ENCODE measurements at places on chromosomes 5 and 9.

DNA sequence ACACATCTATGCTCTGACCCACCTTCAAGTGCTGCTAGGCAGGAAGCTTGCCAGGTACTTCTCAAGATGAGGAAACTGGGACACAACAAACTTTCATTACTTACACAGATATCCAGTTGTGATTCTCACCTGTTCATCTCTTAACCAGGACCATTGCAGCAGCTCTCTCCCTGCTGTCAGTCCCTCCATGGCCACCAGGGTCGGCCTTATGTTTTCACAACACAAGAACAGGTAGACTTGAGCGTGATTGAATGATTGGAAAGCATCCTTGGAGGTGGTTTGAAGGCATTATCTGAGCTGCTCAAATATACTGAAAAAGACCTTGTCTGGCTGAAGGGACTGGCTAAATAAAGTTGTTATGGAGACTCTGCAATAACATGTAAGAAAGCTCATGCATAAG, 94.4 kb downstream of the MTREX start:
- no peak for DNase-seq

- DNase-seq: no peak
Measured at GRCh38 chr5:158223054-158223600, 364.2 kb upstream of the CLINT1 start.

GRCh38 chr5:78112931-78113330, 181.6 kb downstream of the AP3B1 start:
- no peak for DNase-seq

DNA sequence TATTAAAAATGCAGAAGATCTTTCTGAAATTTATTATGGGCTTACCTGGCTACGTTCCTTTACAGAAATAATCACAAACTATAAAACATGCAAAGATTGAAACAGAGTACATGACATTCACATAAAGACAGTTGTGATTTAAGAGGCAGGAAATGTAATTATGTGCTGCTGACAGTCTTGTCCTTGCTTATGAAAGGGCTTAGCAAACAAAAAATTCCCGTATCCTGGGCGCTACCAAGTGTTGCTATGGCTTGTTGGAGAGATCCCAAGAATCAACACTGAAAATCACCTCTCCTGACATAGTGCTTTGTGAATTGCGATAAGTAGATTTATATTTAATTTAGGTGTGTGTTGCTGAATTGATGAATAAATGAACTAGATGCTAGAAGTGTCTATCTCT, 352.5 kb upstream of the C9orf72 start:
- DNase-seq: no peak

GRCh38 chr9:99489060-99489413, 267.0 kb downstream of the SEC61B start:
- no peak for DNase-seq

DNA sequence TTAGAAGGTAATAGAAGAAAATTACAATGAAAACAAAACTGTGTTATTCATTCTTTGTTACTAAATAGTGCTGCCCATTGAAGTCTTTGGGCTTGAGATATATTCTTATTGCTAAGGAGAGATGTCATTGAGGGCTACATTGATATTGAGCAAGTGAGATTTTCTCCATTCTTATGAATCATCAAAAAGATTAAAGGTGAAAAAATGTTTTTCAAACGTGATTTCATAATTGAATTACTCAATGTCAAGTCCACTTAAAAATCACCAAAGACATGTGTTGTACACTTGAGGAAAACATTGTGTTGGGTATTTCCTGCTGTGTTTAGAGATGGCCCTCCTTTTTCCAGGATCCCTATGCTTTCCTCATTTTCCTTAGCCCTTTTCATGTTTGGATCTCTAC, 448.1 kb downstream of the NFIB start:
- DNase-seq: no peak

DNA sequence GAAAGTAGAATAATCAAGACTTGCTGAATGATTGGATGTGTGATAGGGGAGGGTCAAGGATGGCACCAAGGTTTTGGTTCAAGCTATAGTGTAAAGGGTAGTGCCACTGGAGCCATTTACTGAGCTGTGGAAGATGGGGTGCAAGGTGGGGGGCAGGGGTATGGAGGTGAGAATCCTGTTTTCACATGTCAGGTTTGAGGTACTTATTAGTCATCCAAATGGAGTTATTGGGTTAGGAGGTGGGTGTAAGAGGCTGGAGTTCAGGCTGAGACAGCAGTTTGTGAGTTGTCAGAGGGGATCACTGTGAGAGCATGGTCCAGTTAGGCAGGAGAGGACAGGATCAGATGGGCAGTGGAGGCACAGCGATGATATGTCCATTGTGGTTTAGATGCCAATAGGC, 8.9 kb downstream of the PCBD2 start:
- no peak for DNase-seq
